Skeletal muscle tissue (tissue), 5 donors: ENCODE measurements at places on chromosomes 4 and X. TPM values are rescaled to one million over a fixed set of nuclear protein-coding genes. Genes with fewer than 3 reads are reported as not detected.

Gene ETNPPL
- total RNA-seq = not detected

Gene HDAC8
- total RNA-seq = 21.4 TPM

Gene ETDB
- total RNA-seq = not detected

Gene TCP11X2
- total RNA-seq = not detected

Gene AWAT2
- total RNA-seq = not detected

Gene ZCCHC18
- 0.52 TPM for total RNA-seq

Gene IL13RA2
- total RNA-seq = 1.0 TPM

Gene MXRA5
- total RNA-seq = 34.4 TPM

Gene SCD5
- 9.4 TPM for total RNA-seq

Gene ATP6AP2
- 48.5 TPM for total RNA-seq

Gene BEX1
- total RNA-seq = 1.0 TPM

Gene CLDN24
- total RNA-seq = not detected

Gene GLUD2
- 3.7 TPM for total RNA-seq

Gene SMPX
- 223 TPM for total RNA-seq

Gene SPATA4
- 0.52 TPM for total RNA-seq

Gene CITED1
- 18.8 TPM for total RNA-seq

Gene TRAM1L1
- 5.7 TPM for total RNA-seq

Gene DOK7
- 9.9 TPM for total RNA-seq

Gene SHOX
- 3.1 TPM for total RNA-seq

Gene NSUN7
- total RNA-seq = 2.6 TPM

Gene EPGN
- total RNA-seq = 0.52 TPM

Gene P2RY10
- total RNA-seq = 0.52 TPM

Gene DGKK
- not detected for total RNA-seq

Gene C4orf51
- total RNA-seq = not detected

Gene CT45A3
- total RNA-seq = not detected

Gene RHOXF2B
- total RNA-seq = not detected

Gene SLC2A9
- 1.0 TPM for total RNA-seq

Gene GLRA3
- total RNA-seq = not detected
